ENCODE measurements at places on chromosomes 16 and 17. TPM values are rescaled to one million over a fixed set of nuclear protein-coding genes. Genes with fewer than 3 reads are reported as not detected.

DNA sequence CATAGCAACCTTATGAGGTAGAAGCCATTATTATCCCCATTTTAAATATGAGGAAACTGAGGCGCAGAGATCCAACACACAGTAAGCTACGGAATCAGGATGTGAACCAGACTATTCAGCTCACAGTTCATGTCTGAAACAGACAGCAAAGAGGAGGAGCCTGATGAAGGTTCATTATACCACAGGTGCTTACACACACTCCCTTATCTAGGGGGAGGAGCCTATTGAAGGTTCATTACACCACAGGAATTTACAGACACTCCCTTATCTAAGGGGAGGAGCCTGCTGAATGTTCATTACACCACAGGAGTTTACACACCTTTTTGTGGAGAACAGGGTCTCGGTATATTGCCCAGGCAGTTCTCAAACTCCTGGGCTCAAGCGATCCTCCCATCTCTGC lies 21.9 kb downstream of the C16orf95 start:
- H3K27ac ChIP-seq, result no peak overlapping the region
- H3K4me1 ChIP-seq, result no peaks in the 10 kb centered on the region
- no peaks in the 10 kb centered on the region for H3K36me3 ChIP-seq
- DNase-seq, result no peak
- H3K4me3 ChIP-seq, result no peak overlapping the region

GRCh38 chr16:81938326-81939163 lies 72.7 kb downstream of the SDR42E1 start:
- no peak overlapping the region for H3K4me3 ChIP-seq
- no peaks in the 10 kb centered on the region for H3K27me3 ChIP-seq
- no peaks in the 10 kb centered on the region for H3K4me1 ChIP-seq
- peaks cover 16% of the 10 kb centered on the region for H3K36me3 ChIP-seq
- DNase-seq, result no peak

The PRAC2 gene
- not detected for total RNA-seq

- no peak for DNase-seq
- H3K27me3 ChIP-seq, result no peaks in the 10 kb centered on the region
- peaks cover 50% of the 10 kb centered on the region for H3K4me1 ChIP-seq
- H3K36me3 ChIP-seq, result no peaks in the 10 kb centered on the region
These were observed 1.1 kb downstream of the CRLF3 start for GRCh38 chr17:30823421-30823820.

The XYLT1 gene
- total RNA-seq, result 12.1 TPM

GRCh38 chr17:49592263-49592662 lies 16.6 kb downstream of the NXPH3 start:
- no peaks in the 10 kb centered on the region for H3K27me3 ChIP-seq
- H3K27ac ChIP-seq, result no peak overlapping the region
- no peak for DNase-seq
- no peak overlapping the region for H3K4me3 ChIP-seq
- peaks cover 4% of the 10 kb centered on the region for H3K4me1 ChIP-seq
- H3K36me3 ChIP-seq, result peaks cover 42% of the 10 kb centered on the region

DNA sequence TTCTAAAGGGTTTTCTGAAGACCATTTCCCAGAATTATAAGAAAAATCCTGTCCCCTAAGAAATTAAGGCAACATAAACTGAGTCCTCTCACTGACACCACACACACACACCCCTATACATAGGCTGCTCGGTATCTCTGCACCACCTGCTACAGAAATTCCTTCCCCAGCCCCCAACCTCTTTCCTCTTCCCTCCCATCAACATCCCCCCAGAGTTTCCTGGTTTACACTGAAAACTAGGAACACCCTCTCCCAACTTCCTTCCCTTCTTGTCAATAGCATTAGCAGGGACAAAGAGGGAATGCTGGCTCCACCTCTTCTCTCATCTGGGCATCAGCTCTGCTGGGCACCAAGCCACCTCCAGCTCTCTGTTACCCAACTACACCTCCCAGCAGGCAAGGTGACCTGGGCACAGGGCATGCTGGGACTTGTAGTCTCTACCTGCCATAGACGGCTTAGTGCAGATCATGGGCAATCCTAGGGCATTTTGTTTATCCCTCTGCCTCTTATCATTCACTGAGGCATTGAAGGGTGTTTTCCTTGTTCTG lies 15.7 kb downstream of the CAVIN1 start:
- H3K4me3 ChIP-seq, result no peak overlapping the region
- H3K36me3 ChIP-seq, result peaks cover 30% of the 10 kb centered on the region
- peaks cover 70% of the 10 kb centered on the region for H3K4me1 ChIP-seq
- no peaks in the 10 kb centered on the region for H3K27me3 ChIP-seq
- H3K27ac ChIP-seq, result peak overlapping the region; percentile 79

DNA sequence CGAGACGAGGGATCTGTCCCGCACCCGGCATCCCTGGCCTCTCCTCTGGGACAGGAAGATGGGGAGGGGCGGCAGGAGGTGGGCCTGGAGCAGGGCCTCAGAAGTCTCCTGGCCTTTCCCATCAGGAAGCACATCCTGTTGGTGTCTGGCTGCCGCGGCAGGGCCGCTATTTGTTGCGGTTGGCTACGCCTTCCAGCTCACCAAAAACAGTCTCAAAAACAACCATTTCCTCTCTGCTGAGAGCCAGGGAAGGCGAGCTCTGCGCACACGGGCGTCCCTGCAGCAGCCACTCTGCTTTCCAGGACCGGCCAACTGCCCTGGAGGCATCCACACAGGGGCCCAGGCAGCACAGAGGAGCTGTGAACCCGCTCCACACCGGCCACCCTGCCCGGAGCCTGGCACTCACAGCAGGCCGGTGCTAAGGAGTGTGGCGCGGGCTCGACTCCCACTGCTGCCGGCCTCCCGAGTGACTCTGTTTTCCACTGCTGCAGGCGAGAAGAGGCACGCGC lies at the start of gene TMEM204:
Gene TMEM204, plus strand, starts transcription at position 224 of the 509 bp plus-strand sequence. CDS start 610 bp downstream, outside the sequence.
- peaks cover 26% of the 10 kb centered on the region for H3K36me3 ChIP-seq
- no peaks in the 10 kb centered on the region for H3K27me3 ChIP-seq
- H3K27ac ChIP-seq, result peak within 1 kb of the TSS; percentile 92
- peak within 1 kb of the TSS; percentile 75 for H3K4me3 ChIP-seq
- DNase-seq, result peak; percentile 80
- H3K4me1 ChIP-seq, result peaks cover 45% of the 10 kb centered on the region

The HS3ST6 gene
- total RNA-seq, result not detected

DNA sequence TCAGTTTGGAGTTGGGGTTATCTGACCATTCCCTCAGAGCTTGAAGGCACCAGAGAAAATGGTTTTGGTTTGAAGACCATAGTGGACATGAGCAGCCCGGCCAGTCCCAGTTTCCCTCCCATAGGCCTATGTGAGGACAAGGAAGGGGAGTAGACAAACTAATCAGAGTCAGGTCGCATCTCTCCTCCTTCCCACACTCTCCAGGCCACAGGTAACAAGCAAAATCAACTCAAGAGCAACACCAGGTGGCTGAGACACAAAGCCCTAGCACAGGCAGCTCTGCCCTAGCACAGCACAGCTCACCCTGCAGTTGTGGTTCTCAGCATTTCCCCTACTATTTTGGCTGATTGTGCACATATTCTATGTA lies 7.2 kb downstream of the SUPT4H1 start:
- peak; percentile 21 for DNase-seq
- H3K4me1 ChIP-seq, result peaks cover 4% of the 10 kb centered on the region
- no peaks in the 10 kb centered on the region for H3K27me3 ChIP-seq
- no peak overlapping the region for H3K4me3 ChIP-seq
- H3K36me3 ChIP-seq, result peaks cover 50% of the 10 kb centered on the region

GRCh38 chr16:56999409-57000270 lies 10.3 kb downstream of the NLRC5 start:
- DNase-seq, result no peak
- H3K27ac ChIP-seq, result peak overlapping the region; percentile 73
- peaks cover 22% of the 10 kb centered on the region for H3K4me1 ChIP-seq
- H3K27me3 ChIP-seq, result no peaks in the 10 kb centered on the region
- no peak overlapping the region for H3K4me3 ChIP-seq

All from upper lobe of right lung (tissue), 1 donor.